Activated gamma-delta T cell treated with Interleukin-2 at 50 U/mL for 16 hours (primary cell): ENCODE measurements at places on chromosomes 12 and 14.

DNA sequence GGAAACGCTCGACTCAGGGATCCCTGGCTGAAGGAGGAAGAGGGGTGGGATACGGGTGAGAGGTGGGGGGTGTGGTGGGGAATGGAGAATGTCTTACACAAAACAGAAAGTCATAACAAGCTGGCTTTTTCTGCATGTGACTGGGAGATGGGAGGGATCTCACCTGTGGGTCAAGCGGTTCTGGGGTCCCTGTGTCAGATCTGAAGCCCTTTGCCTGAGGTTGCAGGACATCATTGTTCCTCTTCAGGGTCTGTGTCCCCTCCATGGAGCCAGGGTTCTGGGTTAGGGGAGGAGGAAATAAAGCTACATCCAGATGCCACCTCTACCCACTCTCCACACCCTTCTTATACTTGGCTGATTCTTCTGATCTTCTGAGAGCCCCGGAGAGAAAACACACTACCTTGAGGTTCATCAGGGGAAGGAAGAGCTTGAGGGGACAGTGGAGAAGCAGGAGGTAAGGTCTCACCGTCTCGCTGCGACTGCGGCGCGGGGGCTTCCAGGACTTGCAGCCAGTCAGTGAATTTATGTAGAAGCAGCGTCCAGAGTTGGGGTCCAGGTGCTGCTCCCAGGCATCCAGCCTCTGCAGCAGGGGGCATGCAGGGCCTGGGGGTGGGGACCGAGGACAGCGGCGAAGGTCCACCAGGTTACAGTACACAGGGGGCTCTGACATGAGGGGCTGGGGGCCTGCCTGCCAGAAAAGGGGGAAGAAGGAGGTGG lies 2.5 kb downstream of the ARHGAP9 start:
- peak; percentile 14 for DNase-seq

GRCh38 chr12:123929946-123930583 lies 42.6 kb downstream of the CCDC92 start:
- DNase-seq: no peak

DNA sequence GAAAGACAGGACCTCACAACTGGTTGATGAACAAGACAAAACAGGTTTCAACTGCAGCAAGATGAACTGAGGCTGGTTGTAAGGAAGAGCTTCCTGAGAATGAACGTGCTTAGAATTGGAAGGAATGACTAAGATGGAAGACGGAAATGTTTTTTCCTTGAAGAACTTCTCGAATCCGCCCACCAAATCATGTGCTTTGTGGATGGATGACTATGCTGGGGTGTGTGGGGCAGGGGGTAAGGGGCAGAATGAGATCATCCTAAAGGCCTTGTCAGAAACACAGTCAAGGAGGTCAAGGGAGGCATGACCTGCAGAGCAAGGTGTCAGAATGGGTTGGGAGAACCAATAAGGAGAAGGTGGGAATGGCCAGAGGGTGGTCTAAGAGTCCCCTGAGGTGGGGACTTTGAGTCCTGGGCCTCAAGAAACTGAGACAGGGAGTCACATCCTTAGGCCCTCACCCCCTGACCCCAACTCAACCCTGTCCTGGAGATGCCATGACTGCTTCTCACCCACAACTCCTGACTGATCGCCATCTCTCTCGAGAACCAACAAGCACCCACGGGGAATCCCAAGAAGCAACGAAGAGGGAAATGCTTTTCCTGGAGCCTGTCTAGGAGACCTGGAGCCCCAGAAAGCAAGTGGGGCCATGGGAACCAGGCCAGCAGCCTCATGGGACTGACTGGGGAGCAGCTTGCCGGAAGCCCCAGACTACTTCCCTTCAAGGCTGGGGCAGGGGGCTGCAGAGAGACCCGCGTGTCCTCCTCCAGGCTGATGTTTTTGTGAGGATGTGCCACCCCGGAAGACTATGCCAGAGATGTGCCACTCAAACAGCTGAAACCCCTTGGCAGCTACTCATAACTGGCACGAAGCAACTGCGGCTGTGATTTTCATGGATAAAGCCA lies 84.0 kb downstream of the ACTN1 start:
- no peak for DNase-seq

GRCh38 chr12:102971227-102971626 lies 13.8 kb downstream of the ASCL1 start:
- no peak for DNase-seq

GRCh38 chr12:83256562-83256961 lies 569.9 kb downstream of the TMTC2 start:
- DNase-seq: no peak

DNA sequence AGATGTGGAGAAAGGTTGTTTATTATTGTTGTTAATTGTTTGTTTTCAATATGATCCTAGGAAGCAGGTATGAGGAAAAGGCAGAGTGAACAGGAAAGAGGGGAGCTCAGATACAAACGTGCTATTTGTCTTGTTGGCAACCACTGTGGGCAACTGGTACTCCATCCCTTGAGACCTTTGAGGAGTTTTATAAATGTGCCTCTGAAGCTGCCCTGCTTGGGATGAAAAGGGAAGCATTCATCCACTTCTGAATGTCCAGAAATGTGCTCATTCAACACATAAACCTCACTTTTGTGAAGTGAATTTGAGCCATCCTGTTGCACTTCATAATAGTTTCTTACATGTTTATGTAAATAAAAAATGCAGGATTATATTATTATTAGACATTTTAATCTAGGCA lies 164.3 kb upstream of the PDZRN4 start:
- no peak for DNase-seq

- no peak for DNase-seq
Observed at GRCh38 chr14:27061299-27061698, 463.5 kb upstream of the NOVA1 start.

DNA sequence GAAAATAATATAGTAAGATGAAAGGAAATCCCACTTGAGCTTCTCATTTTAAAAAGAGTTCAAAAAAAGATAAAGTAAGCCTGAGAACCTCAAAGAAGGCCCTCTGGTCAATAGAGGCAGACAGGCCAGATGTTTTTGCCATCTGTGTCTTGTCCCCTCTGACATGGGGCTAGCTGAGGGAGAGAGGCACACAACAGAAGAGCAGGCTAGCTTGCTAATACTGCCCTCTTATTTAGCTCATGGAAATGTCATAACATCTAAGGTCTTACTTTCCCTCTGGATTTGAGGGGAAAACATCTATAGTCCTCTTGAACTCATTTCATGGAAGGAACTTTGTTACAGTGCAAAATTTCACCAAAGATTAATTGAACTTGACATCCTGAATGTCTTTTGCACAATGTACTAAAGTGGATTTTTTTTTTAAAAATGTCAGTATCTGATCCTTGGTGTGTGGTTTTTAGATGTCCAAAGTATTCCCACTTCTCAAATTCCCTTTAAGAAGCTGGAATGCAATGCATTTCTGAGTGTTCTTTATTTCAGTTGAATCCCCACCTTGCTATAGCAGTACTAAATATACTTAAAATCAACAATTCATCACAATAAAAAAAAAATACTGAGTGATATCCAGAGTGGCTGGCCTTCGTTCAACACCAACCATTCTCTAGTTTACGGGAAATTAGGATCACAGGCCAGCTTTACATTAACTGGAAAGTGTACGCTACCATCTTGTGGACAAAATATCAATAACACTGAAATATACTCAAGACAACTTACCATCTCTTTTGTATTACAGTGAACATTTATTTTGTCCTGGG lies 176.7 kb downstream of the PAH start:
- no peak for DNase-seq

GRCh38 chr12:113366827-113367226 lies 8.4 kb downstream of the PLBD2 start:
- DNase-seq: no peak

- DNase-seq: no peak
Observed at GRCh38 chr14:97061198-97061597, 264.0 kb downstream of the VRK1 start.

GRCh38 chr12:38711054-38711453 lies 194.3 kb downstream of the CPNE8 start:
- DNase-seq: no peak

DNA sequence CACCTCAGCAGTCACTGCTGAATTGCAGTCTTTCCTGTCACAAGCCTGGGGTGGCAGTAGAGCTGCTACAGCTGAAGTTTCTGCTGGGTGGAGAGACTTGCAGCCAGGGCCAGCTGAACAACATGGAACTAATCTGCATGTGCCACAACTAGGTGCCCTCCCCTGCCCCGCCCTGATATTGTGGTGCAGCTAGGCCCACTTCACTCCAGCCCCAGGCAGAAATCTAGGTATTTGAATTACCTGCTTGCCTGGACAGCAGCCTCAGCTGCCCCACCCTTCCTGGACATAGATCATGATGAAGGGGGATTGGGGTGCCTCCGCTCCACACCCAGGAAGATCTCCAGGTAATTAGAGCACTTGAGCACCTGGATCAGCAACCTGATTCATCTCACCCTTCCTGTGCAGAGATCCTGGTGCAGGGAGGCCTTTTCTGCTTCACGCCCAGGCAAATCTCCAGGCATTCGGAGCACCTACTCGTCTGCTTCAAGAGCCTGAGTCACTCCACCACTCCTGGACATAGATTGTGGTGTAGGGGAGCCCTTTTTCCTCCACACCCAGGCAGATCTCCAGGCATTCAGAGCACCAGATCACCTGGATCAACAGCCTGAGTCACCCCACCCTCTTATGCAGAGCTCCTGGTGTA lies 477.0 kb downstream of the SOX5 start:
- DNase-seq: no peak

GRCh38 chr12:2297658-2298057 lies 244.9 kb downstream of the CACNA1C start:
- no peak for DNase-seq

DNA sequence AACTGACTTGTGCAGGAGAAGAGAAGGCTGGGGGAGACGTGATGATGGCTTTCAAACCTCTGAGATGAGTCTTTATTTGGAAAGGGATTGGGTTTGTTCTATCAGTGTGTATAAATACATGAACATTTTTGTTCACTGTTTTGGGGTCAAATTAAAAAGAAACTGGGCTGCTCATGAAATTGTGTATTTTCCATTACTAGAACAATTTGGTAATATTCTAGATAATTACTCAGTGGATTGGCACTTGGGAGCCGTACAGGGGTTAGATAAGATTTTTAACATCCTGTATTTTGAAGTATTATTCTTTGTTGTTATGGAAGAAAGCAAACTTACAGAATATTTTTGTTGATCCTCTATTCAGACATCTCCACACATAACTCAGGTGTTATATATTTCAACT lies 340.6 kb downstream of the PRKD1 start:
- no peak for DNase-seq

GRCh38 chr14:104782808-104783139 lies 12.8 kb downstream of the AKT1 start:
- DNase-seq: no peak

GRCh38 chr12:95057424-95057823 lies 16.0 kb downstream of the NR2C1 start:
- DNase-seq: no peak

DNA sequence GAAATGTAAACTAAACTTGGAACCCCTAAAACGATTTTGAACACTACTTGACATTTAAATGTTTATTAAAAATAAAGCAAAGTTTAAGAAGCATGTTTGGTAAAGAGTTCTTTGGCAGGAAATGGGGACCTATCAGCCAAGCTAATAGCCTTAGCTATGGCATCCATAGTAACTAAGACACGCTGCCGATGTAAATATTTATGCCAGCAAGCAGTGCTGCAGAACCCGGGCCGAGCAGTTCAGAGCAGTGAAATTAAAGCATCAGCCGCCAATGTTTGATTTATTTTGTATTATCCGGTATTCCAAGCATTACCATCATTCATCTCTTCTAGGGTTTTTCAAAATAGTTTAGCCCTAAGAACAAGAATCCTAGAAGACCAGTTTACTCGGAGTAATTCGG lies 61.6 kb downstream of the PPP2R5C start:
- no peak for DNase-seq
